ENCODE measurements at places on chromosomes 12 and 14. TPM values are rescaled to one million over a fixed set of nuclear protein-coding genes. Genes with fewer than 3 reads are reported as not detected.
A peak's percentile ranks its signal among the peaks of the same experiment; 100 is the strongest.

DNA sequence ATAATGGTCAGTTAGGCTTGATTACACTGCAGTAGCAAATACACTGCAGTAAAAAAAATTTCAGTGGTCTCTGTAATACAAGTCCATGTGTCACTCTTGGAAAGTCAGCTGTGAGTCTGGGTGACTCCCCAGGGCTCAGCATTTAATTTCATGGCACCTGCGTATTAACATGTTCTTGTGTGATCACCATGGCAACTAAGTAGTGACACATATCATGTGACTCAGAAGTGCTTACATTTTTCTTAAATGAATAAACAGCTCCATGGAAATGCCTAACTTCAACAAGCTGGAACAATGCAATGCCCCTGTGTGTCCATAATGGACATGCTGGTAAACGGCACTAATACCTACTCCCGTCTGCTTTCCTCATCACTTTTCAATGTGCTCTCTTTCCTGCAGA is 88.5 kb upstream of the ANO4 start:
- DNase-seq: no peak

DNA sequence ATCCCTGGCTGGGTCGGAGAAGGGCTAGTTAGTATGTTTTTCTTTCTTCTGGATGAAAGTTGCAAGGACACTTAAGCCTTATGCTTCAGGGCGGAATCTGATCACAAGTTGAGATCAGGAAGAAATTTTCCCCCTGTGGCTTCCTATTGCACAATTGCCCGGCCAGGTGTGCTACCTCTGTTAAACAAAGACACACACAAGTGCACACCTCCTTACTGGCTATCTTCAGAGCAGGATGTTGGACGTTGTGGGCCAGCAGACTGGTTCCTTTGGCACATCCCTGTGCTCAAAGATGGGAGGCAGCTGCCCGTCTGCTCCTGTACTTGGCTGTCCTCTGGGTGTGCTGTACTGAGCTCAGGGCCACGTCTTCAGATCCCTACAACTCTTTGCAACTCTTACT is 19.1 kb downstream of the ETV6 start:
- no peak for DNase-seq

DNA sequence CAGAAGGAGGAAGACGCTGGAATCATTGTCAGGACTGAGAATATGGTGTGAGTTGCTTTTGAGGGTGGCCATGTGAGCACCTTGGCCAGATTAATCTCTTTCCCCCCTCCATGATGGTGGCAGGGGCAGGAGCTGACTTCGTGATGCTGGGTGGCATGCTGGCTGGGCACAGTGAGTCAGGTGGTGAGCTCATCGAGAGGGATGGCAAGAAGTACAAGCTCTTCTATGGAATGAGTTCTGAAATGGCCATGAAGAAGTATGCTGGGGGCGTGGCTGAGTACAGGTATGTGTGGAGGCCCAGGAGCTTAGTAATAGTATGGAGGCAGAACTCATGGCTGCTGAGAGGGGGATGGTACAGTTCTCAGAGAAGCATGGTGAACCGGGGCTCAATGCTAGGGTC is 4.3 kb downstream of the TINF2 start:
- no peak for DNase-seq

- no peak for DNase-seq
These were observed 16.1 kb upstream of the NXPH4 start for GRCh38 chr12:57200497-57200896.

- DNase-seq: peak; percentile 10
These were observed 34.1 kb upstream of the OR10AD1 start for GRCh38 chr12:48237162-48237561.

GRCh38 chr12:56684745-56685359 is 3.2 kb downstream of the PTGES3 start:
- peak; percentile 17 for DNase-seq

GRCh38 chr14:54220071-54220703 is 176.6 kb upstream of the CDKN3 start:
- DNase-seq: peak; percentile 72

- no peak for DNase-seq
These were observed 32.3 kb downstream of the BHLHE41 start for GRCh38 chr12:26092346-26093105.

DNA sequence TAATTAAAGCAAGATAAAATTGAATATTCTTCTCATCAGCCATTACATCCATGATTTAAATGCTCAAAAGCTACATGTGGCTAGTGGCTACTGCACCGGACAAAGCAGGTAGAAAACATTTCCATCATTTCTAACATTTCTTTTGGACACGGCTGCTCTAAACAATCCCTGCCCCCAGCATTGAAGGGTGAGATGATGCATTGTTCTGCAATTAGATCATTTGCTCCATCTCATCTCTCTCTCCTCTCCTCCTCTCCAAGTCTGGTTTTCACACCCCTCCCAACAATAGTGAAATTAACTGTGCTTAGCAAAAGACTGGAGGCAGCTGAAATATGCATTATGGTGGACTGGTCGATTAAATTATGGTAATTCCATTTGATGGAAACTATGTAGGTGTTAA is 288.5 kb downstream of the KSR2 start:
- no peak for DNase-seq

TAS2R13 gene
- 2.8 TPM for total RNA-seq

P3H3 gene
- 17.0 TPM for total RNA-seq

PPM1A gene
- 60.3 TPM for total RNA-seq

NEUROD4 gene
- not detected for total RNA-seq

PPP1R1A gene
- 128 TPM for total RNA-seq

LTBR gene
- 114 TPM for total RNA-seq

All from kidney (tissue), 22 donors.